ENCODE measurements at places on chromosomes 3 and 15.

- DNase-seq: no peak
These were observed 348.1 kb downstream of the SV2B start for GRCh38 chr15:91447991-91448644.

DNA sequence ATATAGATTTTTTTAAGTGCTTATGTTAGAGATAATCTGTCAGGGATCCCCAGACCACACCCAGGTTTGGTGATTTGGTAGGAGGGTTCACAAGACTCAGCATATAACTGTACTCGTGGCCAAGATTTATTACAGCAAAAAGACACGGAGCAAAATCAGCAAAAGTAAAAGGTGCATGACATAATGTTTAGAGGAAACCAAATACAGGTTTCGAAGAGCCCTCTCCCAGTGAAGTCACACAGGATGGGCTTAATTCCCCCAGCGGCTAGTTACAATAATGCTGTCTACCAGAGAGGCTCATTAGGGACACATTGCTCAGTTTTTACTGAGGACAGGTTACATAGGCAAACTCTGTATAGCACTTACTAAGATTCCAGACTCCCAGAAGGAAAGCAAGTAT lies 36.5 kb downstream of the MYO5A start:
- DNase-seq: no peak

GRCh38 chr3:48364840-48365239 lies 7.2 kb upstream of the FBXW12 start:
- DNase-seq: no peak

GRCh38 chr3:73781541-73781940 lies 156.8 kb upstream of the PDZRN3 start:
- DNase-seq: no peak

- no peak for DNase-seq
These were observed 70.7 kb upstream of the UBE2E1 start for GRCh38 chr3:23735062-23735461.
